ENCODE measurements at places on chromosomes 1 and 21.
A peak's percentile ranks its signal among the peaks of the same experiment; 100 is the strongest.

GRCh38 chr1:26915204-26915842 lies 1.5 kb upstream of the NR0B2 start:
- no peak for DNase-seq

DNA sequence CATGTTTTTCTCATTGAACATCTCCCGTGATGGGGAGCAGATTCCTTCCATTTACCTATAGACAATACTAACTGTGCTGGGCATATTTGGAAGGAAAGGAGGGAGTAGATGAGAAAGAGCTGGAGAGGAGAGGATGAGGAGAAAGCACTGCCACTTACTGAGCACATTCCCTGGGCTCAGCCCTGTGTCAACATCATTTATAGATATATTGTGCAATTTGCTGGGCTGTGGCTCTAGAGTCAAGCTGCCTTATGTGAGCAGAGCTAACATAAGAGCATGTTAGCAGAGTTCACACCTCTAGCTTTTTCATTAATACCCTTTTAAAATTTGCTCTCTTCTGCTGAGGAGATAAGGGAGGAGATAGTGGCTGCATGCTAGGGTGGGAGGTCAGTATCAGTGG lies 22.3 kb upstream of the CD53 start:
- DNase-seq, result no peak

DNA sequence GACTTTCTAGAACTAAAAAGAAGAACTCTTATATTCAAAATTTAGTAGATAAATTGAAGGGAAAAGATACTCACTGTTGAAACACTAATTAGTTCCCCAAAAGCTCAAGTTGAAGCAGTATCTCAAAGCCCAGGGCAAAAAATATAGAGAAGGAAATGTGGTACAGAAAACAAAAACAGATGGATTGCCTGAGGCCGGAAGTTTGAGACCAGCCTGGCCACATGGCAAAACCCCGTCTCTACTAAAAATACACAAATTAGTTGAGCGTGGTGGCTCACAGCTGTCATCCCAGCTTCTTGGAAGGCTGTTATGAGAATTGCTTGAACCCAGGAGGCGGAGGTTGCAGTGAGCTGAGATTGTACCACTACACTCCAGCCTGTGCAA lies 36.0 kb downstream of the FAM177B start:
- DNase-seq, result peak; percentile 67

DNA sequence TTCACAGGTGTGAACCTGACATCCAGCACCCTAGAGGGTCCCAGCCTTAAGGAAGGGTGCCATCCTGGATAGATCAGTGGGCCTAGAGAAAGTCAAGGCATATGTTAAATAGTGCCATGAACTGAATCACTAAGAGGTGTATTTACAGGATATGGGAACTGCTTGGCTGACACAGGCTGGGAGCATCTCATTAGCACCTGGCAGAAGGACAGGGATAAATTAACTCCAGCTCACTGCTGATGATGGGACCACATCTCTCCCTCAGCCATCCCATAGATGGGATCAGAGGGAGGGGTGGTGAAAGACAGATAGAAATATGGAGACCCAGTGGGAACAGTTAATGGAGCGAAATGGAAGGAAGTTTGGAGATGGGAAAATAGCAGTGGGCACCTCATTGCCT lies 122.0 kb downstream of the IGSF21 start:
- DNase-seq, result no peak

GRCh38 chr1:165903672-165904071 lies 76.3 kb downstream of the UCK2 start:
- DNase-seq, result no peak

GRCh38 chr1:212532469-212533147 lies 76.0 kb upstream of the ATF3 start:
- DNase-seq, result no peak

DNA sequence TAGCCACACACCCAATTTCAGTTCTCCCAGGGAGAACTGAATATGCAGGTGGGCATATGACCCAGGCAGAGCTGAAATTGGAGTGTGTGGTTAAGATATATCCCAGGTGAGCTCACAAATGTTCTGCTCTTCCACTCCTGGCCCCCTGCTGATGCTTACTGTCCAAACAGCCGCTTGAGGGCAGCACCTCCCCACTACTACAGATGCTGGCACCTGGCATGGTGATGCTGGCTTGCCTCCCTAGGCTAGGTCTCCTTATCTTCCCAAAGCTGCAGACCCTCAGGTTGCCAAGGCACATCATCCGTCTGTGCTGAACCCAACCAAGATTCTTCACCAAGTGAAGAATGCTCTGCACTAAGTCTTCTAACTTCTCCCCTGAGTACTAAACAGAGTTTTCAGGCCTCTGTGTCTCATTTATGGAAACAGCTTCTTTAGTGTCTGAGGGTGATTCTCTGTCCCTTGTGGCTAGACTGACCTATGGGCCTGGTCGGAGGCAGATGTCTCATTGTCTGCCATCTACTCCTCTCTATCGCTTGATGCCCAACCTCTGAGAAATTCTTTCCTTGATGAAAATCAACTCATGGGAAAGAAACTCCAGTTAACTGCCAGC lies 27.2 kb downstream of the XCL1 start:
- peak; percentile 81 for DNase-seq

GRCh38 chr1:77671836-77672235 lies 10.6 kb downstream of the ZZZ3 start:
- no peak for DNase-seq

- DNase-seq, result no peak
These were observed 68.0 kb downstream of the CACHD1 start for GRCh38 chr1:64537942-64538341.

DNA sequence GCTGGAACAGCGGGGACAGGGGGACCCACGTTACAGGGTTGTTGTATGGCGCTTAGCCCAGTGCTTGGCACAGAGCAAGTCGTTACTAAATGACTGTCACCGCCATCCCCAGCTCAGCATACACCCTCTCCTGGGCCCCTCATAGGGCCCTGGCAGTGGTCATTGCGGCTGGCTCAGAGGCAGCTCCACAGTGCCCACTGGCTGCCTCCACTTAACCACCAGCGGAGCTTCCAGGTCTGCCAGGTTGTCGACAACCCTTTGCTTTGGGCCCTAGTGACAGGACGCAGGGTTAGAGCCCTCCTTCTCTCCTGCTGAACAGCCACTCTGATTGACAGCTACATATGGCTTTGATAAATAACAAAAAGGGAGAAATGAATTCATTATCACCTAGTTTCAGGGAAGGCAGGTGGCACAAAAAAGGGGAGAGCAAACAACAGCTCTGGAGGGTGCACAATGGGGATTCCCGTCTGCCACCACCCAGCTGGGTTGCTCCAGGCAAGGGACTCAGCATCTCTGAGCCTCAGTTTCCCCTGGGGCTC lies 4.8 kb downstream of the EFHD2 start:
- no peak for DNase-seq

GRCh38 chr1:117570988-117571409 lies 34.8 kb upstream of the TENT5C start:
- DNase-seq, result no peak

DNA sequence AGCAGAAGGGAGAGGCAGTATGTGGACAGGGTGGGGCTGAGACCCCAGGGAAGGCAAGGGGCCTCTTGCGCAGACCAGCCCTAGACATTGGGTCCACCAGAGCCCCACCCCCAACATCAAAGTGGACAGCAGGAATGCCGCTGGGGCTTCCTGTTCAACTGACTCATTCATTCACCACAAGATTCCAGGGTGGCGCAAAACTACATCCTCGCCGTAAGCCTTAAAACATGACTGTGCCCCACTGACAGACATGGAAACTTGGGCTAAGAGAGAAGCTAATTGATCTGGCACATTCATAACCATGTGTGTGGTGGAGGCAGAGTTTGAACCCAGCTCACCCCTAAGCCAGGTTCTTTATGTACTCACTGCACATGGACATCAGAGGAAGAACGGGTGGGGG lies 14.0 kb downstream of the COL16A1 start:
- DNase-seq, result no peak

GRCh38 chr1:21703318-21703963 lies 34.3 kb upstream of the RAP1GAP start:
- DNase-seq, result no peak

DNA sequence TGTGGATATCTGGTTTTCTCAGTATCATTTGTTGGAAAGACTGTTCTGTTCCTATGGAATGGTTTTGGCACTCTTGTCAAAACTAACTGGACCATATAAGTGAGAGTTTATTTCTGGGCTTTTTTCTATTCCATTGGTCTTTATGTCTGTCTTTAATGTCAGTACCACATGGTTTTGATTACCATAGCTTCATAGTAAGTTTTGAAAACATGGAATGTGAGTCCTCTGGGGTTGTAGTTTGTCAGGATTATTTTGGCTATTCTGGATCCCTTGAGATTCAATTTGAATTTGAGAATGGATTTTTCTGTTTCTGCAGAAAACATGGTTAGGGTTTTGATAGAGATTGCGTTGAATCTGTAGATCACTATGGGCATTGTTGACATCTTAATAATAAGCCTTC lies 107.9 kb downstream of the ZFYVE9 start:
- DNase-seq, result no peak

- no peak for DNase-seq
These were observed 197.7 kb downstream of the GREM2 start for GRCh38 chr1:240414237-240414636.

DNA sequence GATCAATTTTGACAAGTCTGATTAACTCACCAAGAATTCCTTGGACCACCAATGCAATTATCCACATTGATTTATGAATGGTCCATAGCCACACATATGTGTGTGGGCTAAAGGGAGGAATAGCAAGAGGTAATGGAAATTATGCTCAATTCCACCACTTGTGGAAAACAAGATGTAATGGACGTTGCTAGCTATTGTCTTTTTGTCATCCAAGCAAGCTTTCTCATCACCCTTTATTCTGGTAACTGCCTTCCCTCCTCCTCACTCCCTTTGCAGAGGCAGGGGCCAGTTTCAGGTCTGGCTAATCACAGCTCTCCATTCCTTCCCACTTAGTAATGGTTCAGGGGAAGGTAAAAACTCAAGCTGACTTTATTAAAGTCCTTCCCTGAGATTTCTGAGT lies 24.7 kb upstream of the RAB3GAP2 start:
- no peak for DNase-seq

DNA sequence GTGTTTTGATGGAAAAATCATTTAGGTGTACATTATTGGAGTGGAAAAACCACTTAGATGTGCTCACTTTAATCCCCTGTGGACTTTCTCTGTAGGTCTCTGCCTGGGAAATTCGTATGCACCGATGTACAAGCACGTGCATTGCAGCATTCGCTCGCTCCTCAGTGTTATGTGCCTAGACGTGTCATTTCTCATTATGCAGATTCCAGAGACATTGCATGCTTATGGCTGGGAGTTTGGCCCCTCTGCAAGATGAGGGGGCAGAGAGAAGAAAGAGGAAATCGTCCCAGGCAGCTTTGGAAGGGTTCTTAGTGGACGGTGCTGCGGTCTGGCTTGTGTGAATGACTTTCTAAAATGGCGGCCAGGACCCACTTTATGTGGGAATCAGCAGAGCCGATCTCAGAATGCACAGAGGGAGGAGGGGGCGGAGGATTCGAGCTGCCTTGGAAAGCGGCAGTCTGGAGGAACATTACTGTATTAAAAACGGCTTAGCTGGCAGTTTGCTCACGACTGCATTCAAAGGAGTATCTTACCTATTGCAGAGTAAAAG lies 2.3 kb downstream of the SPEN start:
- DNase-seq, result peak; percentile 89

DNA sequence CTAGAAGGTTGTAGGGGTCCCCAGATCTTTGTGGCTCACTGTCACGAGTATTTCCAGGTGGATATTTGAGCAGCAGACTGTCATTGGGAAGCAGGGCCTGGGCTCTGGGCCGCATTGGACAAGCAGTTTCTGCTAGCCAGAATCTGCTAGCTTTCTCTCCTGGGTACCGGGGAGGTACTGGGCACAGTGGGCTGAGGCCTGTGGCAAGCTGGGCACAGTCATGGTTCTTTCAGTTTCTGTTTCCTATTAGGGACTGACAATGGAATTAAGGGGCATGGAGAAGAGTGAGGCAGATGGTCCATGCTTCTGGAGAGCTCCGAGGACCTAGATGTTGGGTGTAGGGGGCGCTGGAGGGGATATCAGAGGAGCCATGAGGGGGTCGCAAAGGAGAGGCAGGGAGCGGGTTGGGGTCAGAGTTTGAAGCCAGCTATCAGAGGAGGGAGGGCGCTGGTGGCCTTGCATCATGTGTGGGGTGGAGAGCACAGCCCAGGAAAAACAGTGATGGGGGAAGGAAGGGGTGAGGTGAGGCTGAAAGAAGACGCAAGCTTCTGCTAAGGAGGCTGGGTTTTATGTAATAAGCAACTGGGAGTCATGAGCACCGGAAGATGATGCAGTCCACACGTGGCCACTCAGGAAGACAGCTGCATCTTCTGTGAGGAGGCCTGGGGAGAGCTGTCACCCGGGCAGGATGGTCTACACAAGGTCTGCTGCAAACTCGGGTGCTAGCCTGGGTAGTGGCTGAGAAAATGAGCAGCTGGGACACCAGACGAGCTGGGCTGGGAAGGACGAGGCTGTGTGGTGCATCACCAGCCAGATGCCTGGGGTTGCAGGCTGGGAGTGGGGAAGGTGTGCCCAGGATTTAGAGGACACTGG lies 72.7 kb downstream of the IER5 start:
- DNase-seq, result no peak

DNA sequence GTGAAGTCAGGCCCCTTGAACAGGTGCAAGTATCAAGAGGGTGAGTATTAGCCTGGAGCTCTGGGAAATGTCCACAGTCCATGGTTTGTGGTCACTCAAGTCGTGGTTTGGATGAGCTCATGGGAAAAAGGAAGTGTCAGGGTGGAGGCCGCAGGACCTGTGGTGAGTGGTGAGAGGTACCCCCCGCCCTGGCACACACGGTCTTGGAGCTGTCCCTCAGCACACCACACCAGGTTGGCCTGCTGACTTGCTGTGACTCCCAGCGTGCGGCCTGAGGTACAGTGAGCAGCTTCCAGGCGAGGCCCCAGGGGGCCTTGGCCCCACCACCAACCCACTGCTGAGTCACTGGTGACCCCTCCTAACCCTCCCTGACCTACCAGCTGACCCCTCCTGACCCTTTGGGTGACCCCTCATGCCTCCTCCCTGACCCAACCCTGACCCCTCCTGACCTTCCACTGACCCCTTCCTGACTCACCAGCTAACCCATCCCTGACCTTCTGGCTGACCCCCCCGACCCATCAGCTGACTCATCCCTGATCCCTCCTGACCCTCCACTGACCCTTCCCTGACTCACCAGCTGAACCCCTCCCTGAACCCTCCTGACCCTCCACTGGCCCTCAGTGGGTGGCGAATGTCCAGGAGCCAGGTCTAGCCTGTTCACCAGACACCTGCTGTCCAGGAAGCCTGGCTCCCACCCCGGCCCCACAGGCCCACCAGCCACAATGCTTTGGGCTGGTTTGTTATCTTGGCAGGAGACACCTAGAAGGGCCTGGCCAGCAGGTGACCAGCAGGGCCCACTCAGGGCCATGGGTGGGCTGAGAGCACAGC lies 34.8 kb upstream of the RNF187 start:
- no peak for DNase-seq

- DNase-seq, result no peak
These were observed 2.7 kb downstream of the GLIS1 start for GRCh38 chr1:53736290-53736689.
